Aortic smooth muscle cell (primary cell): ENCODE measurements at places on chromosomes 5 and 9. TPM values are rescaled to one million over a fixed set of nuclear protein-coding genes. Genes with fewer than 3 reads are reported as not detected.

ABITRAM gene
- 5.8 and 6.9 TPM in 2 replicates for total RNA-seq

PDE8B gene
- total RNA-seq: 0.06 and 0.13 TPM in 2 replicates

AFAP1L1 gene
- 10.1 and 16.1 TPM in 2 replicates for total RNA-seq

ZNF883 gene
- total RNA-seq: 0.99 and 1.7 TPM in 2 replicates

ARL14EPL gene
- not detected in 2 replicates for total RNA-seq

OCLN gene
- 0.66 and 1.1 TPM in 2 replicates for total RNA-seq

ELAVL2 gene
- total RNA-seq: 0.12 and 0.13 TPM in 2 replicates

TRIM36 gene
- 0.53 and 0.75 TPM in 2 replicates for total RNA-seq
